ENCODE measurements at places on chromosomes 2 and 18.
A peak's percentile ranks its signal among the peaks of the same experiment; 100 is the strongest.

- no peak for DNase-seq
These were observed 143.5 kb upstream of the LMAN1 start for GRCh38 chr18:59502274-59503175.

DNA sequence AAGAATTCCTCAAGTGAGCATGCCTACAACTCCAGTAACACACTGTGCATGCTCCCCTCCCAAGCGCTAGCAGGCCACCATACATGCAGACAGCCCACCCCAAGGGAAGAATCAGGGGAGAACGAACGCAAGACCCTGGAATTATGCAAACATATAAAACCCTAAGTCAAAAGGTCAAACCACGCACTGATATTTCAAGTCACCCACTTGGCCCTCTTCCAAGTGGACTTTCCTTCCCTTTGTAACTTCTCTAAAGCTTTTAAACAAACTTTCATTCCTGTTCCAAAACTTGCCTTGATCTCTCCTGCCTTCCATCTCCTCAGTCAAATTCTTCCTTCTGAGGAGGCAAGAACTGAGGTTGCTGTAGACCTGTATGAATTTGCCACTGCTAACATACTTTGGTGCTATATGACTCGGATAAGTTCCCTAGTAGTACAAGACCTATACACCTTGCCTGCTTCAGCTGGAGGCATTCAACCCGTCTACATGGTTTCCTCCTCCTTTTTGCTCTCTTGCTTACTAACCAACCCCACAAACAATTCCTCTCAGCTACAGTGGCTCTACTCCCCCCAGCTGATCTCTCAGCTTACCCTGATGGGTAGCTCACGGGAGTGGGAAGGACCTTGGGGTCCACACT, 11.1 kb upstream of the RPIA start:
- DNase-seq = peak; percentile 62

DNA sequence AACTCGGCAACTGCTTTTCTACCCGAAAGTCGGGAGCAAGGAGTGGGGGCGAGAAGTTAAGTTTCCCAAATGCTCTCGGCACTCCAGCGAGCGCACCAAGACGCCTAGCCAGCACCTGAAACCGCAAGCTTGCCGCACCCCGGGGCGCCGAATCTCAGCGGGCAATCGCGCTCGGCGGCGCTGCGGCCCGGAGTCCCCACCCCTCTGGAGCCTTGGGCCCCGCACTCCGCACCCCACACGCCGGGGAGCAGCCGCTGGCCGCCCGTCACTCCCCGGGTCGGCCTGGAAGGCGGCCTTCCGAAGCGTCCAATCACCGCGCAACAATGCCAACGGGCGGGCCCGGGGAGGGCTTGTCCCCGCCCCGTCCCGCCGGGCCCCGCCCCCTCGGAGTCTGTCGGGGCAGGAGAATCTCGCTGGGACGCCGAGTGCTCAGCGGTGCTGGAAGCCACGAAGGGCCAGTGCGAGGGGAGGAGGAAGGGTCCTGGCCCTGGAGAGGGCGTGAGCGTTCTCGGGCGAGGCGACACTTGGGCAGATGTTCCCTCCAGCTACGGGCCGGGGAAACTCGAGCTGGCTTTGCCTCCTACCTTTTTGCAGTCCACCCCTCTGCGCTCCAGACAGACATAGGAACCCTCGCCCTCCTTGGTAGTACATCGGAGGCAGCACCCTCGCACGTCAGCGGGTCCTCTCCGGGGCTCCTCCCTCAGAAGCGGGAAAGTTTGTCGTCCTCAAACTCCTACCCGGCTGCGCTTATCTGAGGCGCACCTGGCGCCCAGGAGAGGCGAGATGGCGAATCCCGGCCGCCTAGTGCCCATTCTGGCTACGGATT, 1.1 kb upstream of the ZBTB7C start:
- peak; percentile 65 for DNase-seq

GRCh38 chr2:133377021-133377481, 191.2 kb downstream of the NCKAP5 start:
- DNase-seq = no peak

- no peak for DNase-seq
These were observed 400.0 kb upstream of the CDH2 start for GRCh38 chr18:28576941-28577340.

GRCh38 chr2:85281553-85281952, 46.2 kb downstream of the TGOLN2 start:
- no peak for DNase-seq

All from HepG2 (cell line).